RWPE2 (cell line): ENCODE measurements at places on chromosomes 12 and 14.

- no peak for DNase-seq
These were observed 74.6 kb upstream of the OSBPL8 start for GRCh38 chr12:76634133-76634532.

- no peak for DNase-seq
These were observed 47.3 kb upstream of the TMED10 start for GRCh38 chr14:75223664-75224154.

- DNase-seq = no peak
These were observed 161.1 kb downstream of the BTG1 start for GRCh38 chr12:91984556-91984955.

DNA sequence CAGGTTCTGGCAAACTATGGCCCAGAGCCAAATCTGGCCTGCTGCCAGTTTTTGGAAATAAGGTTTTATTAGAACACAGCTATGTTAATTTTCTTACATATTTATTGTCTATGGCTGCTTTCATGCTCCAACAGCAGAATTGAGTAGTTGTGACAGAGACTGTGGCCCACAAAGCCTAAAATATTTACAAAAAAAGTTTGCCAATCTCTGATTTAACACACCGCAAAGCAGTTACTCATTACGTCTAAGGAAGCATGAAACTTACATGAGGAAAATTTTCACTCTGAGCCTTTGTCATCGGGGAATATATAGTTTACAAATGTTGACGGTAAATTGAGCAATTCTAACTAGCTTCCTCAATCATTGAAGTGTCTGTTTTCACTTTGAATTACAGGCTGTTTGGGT lies 96.5 kb downstream of the UNC79 start:
- no peak for DNase-seq

- DNase-seq = no peak
These were observed 30.8 kb downstream of the NDUFA9 start for GRCh38 chr12:4679711-4680110.

DNA sequence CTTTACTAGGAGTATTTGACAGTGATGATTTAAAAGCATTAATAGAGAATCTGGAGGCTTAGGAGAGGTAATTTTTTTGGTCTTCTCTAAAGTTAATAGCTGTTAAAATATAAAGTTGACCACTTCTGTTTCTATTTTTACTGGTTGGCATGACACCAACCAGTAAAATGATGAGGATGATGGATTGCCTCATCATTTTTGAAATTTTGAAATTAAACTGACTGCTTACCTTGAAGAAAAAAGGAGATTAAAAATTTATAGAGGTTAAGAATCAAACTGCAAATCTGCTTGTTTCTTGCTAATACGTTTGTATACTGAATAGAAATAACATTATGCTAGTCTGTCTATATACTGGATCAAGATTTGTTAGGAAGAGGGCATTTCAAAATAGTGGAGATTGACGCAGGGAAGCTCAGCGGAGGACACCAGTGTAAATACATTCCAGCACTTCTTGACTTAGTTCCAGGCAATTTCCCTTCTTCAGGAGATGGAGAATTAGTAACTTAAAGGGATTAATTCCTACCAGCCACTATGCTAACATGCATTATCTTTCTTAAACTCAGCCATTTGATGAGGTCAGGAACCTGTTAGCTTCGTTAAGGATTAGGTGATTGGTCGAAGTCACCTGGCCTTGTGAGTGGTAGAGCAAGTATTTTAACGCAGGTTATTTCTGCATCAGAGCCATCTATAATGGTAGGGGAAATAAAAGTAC lies 3.6 kb downstream of the EID3 start:
- no peak for DNase-seq

DNA sequence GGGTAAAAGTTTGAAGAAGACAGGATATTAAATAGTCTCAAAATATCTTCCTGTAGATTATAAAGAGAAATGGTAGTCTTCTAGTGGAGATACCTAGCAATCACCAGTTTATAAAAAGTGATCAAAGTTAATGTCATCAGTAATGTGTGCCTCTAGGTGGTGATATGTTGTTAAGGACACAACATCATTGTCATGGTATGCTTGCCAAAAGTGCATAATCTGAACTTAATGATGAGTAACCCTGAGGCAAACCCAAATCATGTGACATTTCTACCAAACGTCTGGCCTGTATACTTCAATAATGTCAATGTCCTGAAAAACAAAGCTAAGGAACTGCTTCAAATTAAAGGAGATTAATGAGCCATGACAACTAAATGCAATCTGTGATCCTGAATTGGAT lies 214.7 kb downstream of the PHLDA1 start:
- no peak for DNase-seq

- no peak for DNase-seq
These were observed 51.7 kb upstream of the CFL2 start for GRCh38 chr14:34766060-34766459.

DNA sequence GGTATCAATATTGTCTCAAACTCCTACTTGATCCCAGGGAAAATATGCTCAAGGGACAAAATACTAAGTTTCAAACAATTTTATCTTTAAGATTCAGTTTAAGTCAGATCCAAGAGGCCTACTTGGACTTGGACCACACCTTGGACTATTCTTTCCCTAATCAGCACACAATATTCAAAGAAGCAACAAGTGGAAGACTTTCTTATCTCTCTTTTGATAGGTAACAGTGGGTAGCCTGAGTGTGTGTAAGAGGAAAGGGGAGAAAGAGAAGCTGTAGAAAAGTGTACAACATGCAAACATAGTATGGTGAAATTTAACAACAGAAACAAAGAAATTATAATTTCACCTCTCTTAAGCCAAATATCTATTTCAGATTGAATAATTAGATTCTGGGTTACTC lies 6.5 kb downstream of the CERS5 start:
- DNase-seq = no peak

- DNase-seq = no peak
These were observed 56.5 kb upstream of the FOXN3 start for GRCh38 chr14:89473569-89473968.

DNA sequence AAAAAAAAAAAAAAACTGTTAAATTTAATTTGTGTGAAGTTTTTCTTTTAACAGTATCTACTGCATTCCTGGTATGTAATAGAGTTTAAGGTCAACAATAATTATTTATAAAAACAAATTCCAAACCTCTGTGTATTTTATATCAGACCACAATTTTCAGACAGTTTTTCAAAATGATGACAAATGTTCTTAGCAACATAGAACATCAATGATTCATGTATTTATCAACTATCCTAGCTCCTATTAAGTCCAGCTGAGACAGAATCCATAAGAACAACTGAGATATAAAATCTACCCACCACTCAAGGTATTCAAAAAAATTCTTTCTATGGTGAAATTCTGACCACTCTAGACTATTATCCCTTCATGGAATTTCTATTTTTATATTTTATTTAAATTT lies 144.5 kb downstream of the EPS8 start:
- DNase-seq = no peak

- no peak for DNase-seq
These were observed 535.3 kb downstream of the GALC start for GRCh38 chr14:87457720-87458119.

- no peak for DNase-seq
These were observed 183.9 kb upstream of the PWP1 start for GRCh38 chr12:107501681-107502080.

DNA sequence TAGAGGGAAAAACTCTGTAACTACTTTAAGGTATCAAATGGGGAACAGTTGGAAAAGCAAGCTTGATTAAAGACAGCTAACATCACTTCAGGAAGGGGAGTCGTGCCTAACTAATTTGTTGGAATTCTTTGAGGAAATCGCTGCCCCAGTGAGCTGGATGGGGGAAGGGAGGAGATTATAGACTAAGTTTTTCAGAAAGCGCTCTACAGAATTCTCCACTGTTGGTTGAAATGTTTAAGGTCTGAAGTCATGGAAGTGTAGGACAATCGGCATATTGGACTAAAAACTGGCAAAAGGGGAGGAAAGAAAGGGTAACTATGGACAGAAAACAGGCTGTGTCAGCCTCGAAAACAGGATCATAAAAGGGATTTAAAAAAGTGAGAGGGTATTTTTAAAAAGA lies 229.9 kb upstream of the HMGA2 start:
- no peak for DNase-seq

DNA sequence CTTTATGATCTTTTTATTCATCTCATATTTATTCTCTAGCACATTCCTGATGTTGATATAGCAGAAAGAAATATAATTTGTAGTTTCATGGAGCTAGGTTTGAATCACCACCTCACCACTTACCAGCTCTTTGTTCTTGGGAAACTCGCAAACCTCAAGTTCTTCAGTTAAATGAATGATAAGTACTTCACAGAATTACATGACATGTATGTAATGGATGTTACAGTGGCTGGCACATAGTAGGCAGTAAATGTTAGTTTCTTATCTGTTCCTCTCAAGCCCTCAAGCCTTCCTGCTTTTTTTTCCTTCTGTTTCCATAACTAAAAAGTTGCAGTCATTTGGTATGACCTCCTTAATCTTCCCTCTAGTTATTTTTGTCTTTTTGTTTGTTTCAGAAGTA lies 54.9 kb downstream of the SPATS2 start:
- no peak for DNase-seq

DNA sequence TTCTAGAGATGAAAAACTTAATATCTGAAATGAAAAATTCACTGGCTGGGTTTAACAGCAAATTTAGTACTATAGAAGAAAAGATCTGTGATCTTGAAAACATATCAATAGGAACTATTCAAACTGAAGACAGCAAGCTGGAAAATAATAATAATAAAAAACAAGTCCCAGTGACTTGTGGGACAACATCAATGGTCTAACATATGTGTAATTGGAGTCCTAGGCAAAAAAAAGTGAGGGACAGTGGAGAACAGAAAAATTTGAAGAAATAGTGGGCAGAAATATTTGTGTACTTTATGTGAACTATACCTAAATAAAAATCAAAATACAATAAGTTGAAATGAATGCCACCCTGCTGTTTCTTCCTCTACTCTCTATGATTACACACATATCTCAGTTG lies 2.4 kb upstream of the SERPINA9 start:
- DNase-seq = no peak

DNA sequence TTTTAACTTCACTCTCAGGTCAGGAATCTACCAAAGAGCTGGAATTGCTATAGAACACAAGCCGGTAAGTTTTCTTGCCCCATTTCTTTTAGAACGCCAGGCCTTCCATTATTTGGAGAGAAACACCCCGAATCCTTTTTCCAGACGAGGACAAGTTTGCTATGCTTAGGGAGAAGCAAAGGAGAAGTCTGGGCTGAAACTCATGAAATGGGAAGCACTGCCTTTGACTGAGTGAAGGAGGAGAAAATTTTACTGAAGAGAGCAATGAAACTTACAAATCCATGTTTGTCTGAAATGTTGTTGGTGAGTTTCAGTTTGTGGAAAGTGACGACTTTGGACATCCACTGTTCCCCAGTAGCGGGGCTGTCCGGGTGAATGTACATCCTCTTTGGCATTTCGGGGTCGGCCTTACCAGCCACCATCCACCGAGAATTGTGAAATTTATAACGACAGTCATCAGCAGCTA lies 3.3 kb downstream of the TBX3 start:
- no peak for DNase-seq

DNA sequence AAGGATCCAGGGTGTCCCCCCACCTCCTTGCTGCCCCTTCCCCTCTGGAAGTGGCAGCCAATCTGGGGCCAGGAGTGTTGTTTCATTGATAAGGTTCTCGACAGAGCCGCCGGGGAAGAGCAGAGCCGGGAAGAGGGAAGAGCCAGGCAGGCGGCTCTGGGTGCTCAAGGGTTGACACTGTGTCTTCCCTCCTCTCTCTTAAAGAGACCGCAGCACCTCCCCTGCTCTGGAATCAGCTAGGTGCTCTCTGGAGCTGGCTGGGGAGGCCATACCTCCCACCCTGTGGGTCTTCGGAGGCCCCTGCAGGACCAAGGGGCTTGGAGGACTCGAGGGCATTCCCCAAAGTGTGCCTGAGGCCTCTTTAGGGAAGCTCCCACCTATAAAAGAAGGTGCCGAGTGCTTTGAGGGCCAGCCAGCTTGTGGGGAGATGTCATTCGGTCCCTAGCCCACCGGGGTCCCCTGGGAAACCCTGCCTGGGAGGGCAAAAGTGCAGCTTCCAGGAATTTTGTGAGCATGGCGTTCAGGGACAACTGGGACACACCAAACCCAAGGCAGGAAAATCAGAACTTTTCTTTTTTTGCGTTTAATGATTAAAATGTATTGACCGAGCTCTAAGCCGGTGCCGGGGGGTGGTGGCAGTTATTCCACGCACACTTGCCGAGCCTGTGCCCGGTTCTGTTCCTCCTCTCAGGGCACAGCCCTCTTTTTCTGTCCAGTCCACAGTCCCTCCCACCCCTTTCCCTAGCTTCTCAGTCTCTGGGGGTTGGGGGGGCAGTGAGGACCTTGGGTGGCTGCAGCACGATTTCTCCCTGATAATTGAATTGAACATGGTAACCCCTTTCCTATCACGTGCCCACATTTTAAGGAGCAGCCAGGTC lies 3.0 kb downstream of the SETD1B start:
- DNase-seq = no peak

DNA sequence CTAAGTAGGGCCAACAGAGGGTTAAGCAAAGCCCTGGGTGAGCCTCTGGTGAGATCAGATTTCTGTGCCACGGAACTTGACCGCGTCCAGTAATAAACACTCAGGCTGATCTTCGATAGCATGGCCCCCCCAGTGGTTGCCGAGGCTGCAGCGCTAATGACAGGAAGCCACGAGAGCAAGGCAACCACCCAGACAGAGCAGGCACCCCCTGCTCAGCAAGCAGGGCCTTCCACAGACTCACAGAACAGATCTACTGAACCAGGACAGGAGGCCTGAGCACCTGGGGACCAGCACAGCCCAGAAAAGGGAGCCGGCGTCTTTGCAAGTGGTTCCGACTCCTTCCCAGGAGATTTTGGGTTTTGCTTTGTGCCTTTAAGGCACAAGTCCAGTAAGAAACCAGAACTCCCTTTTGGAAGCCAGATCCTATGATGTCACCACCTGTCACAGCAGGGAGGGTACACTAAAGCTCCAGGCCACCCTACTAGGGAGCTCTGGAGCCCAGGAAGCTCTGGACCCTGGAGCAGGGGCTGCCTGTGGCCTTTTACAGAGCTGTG lies 42.3 kb downstream of the BCL11B start:
- no peak for DNase-seq

- DNase-seq = peak; percentile 90
These were observed 1.4 kb upstream of the FOS start for GRCh38 chr14:75277008-75277814.

DNA sequence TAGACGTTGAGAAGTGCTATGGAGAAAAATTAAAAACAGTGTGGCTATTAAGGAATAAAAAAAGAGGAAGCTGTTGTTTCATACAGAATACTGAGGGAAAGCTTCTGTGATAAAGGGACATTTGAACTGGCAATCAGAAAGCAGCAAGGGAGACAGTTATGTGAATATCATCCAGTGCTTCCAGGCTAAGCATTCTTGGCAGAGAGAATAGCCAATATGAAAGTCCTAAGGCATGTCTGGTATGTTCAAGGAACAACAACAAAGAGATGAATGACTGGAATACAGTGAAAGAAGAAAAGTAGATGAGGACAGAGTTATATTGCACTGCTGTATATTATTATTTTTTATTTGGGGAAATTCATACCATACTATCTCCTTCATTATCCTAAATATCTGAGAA lies 23.9 kb downstream of the SCAF11 start:
- no peak for DNase-seq
